ENCODE measurements at places on chromosomes 7 and 10. TPM values are rescaled to one million over a fixed set of nuclear protein-coding genes. Genes with fewer than 3 reads are reported as not detected.

Gene PTPRZ1
- total RNA-seq, result not detected

Gene CPA1
- total RNA-seq, result not detected

Gene C10orf143
- 2.5 TPM for total RNA-seq

Gene SLC26A5
- not detected for total RNA-seq

Gene TEX36
- not detected for total RNA-seq

Gene C7orf57
- total RNA-seq, result 0.28 TPM

Gene PAXIP1
- 24.0 TPM for total RNA-seq

Gene VWA2
- total RNA-seq, result not detected

Gene GPER1
- not detected for total RNA-seq

Gene CCL24
- not detected for total RNA-seq

Gene OR2A7
- 3.0 TPM for total RNA-seq

Gene MASTL
- 38.0 TPM for total RNA-seq

Gene GBX1
- total RNA-seq, result not detected

Gene FOXP2
- not detected for total RNA-seq

Gene HKDC1
- total RNA-seq, result 4.1 TPM

Gene PKD2L1
- not detected for total RNA-seq

Gene VIPR2
- total RNA-seq, result 0.23 TPM

Gene RHOBTB1
- 0.05 TPM for total RNA-seq

Gene WDFY4
- total RNA-seq, result 0.08 TPM

Gene ZEB1
- total RNA-seq, result 50.4 TPM

Gene NANOS1
- total RNA-seq, result 0.40 TPM

Gene CCM2
- total RNA-seq, result 130 TPM

Gene YAE1
- 8.4 TPM for total RNA-seq

Gene SEMA3C
- not detected for total RNA-seq

Gene CYP51A1
- total RNA-seq, result 97.9 TPM

Gene TDRD1
- 0.40 TPM for total RNA-seq

Gene RBM17
- 157 TPM for total RNA-seq

Gene WDR86
- total RNA-seq, result 1.1 TPM

Gene LRRD1
- total RNA-seq, result not detected

Gene ZC3HAV1L
- 16.7 TPM for total RNA-seq

Gene SPDYE5
- not detected for total RNA-seq

Gene PRF1
- 136 TPM for total RNA-seq

Gene LRRN3
- 18.0 TPM for total RNA-seq

Gene KEL
- total RNA-seq, result 1.1 TPM

Gene AKR1B15
- total RNA-seq, result not detected

Gene ING3
- 26.5 TPM for total RNA-seq

Gene ITGB1
- total RNA-seq, result 233 TPM

Gene ASZ1
- total RNA-seq, result not detected

Gene BICC1
- total RNA-seq, result 0.08 TPM

Gene NKX1-2
- not detected for total RNA-seq

Gene DENND2A
- total RNA-seq, result not detected

Gene CLDN3
- total RNA-seq, result not detected

Gene AKR1C1
- 0.33 TPM for total RNA-seq

Gene NEUROD6
- total RNA-seq, result not detected

Gene GSAP
- 6.6 TPM for total RNA-seq
